ENCODE measurements at places on chromosomes 2 and 18.

- no peak for DNase-seq
Measured at GRCh38 chr18:45336448-45336847, 278.8 kb upstream of the SLC14A2 start.

GRCh38 chr18:9772847-9773677, 65.0 kb downstream of the RAB31 start:
- no peak for DNase-seq

- DNase-seq, result no peak
Measured at GRCh38 chr18:40338284-40338683, 1616.8 kb upstream of the PIK3C3 start.

DNA sequence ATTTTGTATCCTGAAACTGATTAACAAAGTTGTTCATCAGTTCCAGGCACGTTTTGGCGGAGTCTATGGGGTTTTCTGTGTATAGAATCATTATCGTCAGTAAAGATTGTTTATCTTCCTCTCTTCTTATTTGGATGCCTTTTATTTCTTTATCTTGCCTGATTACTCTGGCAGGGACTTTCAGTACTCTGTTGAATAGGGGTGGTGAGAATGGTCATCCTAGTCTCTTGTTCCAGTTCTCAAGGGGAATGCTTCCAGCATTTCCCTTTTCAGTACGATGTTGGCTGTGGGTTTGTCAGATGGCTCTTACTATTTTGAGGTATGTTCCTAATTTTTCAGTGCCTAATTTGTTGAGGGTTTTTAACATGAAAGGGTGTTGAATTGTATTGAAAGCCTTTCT, 14.0 kb upstream of the SPDYA start:
- DNase-seq, result no peak

GRCh38 chr2:42064417-42064942, 16.7 kb downstream of the PKDCC start:
- no peak for DNase-seq

- DNase-seq, result no peak
Measured at GRCh38 chr2:29154610-29155009, 39.4 kb downstream of the CLIP4 start.

DNA sequence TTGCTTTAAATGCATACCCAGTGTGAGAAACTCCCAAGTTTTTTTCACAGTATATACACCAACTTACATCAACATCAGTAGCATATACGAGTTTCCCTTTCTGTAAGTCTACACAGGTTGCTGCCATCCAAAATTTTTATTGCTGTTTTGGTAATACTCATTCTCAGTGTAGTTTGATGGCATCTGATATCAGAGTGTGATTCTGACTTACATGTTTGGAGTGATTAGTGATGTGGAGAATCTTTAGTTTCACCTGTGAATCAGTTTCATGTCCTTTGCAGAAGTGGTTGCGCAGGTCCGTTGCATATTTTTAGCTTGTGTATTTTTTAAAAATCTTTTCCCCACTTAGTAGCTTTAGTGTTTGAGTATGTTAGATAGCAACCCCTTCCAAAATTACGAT, 50.1 kb downstream of the CCDC74A start:
- no peak for DNase-seq

DNA sequence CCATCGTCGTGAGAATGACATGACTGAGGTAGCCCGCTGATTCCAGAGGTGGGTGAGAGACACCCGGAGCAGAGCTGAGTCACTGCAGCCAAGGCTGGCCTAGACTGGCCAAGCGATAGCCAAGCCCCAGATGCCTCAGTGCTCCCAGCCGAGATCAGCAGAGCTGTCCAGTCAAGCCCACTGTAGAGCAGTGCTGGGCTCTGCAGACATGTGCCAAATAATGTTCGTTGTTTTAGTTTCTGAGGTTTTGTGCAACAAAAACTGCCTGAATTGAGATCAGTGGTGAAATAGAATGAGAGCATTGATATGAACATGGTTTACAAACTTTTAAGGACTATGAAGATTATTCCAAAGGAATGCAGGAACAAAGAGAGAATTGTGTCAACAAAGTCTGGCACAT, 42.1 kb downstream of the INSIG2 start:
- no peak for DNase-seq

DNA sequence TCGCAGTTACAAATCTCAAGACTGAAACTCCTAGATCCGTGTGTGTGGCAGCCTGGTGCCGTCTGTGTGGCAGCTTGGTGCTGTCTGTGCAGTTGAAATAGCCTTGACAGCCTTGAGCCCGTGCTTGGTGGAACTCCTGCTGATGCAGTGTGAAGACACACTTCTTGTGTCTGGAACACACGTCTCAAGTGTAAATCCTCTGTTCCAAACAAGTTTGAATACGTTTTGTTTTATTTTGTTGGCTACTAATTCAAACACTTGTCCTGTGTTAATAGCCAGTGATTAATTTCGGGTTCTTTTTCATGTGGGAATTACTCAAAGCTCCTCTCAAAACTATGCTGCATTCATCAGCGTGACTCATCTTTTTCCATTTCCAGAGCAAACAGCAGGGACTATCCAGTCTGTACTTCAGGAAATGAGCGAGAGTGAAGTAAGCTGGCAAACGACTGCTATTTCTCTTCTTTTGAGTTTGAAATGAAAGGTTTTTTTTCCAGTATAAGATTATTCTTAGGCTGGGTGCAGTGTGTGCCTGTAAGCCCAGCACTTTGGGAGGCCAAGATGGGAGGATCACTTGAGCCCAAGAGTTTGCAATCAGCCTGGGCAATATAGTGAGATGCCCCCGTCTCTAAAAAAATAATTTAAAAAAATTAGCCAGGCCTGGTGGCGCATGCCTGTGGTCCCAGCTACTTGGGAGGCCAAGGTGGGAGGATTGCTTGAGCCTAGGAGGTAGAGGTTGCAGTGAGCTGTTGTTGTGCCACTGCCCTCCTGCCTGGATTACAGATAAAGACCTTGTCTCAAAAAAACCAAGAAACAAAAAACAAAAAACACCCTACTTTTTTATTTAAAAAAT, 152.9 kb downstream of the SPP2 start:
- no peak for DNase-seq

GRCh38 chr2:186554429-186554828, 35.4 kb upstream of the ITGAV start:
- no peak for DNase-seq

DNA sequence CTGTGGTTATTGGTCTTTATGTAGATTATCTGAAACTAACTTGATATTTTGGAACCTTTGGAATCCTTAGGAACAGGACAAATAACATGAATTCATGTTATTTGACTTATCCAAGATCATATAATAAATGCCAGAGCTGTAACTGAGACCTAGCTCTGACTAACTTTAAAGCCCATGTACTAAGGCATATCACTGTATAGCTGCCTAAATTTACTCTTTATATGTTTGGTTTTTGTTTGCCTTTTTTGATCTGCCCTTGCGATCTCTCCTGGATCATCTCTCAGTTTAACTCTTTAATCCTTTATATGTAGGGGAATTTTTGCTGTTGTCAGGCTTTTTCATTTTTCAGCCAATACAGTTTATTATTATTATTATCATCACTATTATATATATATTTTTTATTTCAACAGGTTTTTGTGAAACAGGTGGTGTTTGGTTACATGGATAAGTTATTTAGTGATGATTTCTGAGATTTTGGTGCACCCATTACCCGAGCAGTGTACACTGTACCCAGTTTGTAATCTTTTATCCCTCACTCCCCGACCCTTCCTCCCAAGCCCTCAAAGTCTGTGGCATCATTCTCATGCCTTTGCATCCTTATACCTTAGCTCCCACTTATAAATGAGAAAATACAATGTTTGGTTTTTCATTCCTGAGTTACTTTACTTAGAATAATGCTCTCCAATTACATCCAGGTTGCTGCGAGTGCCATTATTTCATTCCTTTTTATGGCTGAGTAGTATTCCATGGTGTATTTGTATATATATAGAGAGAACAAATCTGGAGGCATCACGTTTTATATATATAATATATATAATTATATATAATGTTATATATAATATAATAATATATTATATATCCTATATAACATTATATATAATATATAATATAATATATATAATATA, 48.9 kb downstream of the APLF start:
- DNase-seq, result no peak

DNA sequence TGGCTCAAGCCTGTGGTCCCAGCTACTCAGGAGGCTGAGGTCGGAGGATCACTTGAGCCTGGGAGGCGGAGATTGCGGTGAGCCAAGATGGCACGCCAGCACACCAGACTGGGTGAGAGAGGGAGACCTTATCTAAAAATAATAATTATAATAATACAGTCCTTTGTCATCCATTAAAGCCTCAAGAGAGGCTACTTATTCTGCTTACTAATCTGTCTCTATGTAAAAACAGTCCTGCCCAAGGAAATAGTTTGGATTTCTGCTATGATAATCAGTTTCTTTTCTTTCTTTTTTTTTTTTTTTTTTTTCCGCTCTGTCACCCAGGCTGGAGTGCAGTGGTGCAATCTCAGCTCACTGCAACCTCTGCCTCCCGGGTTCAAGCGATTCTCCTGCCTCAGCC, 228.3 kb downstream of the C1D start:
- DNase-seq, result no peak

GRCh38 chr2:101052147-101052546, 50.1 kb downstream of the RPL31 start:
- no peak for DNase-seq

DNA sequence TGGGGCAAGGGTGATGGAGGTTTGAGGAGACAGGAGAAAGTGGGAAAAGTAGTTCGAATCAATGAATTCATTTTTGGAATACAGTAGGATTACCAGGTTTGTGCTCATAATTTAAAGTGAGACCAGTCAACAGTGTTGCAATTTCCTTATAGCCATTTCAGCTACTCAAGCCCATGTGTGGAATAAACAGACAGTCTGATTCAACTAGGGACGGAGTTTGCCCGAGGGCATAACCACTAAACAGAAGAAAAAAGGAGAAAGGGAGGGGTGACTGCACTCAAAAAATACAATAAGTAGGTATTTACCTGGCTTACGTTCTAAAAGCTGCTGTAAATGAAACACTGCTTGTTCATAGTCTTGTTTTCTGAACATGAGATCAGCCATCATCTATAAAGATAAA, 55.2 kb downstream of the TTC21B start:
- no peak for DNase-seq

DNA sequence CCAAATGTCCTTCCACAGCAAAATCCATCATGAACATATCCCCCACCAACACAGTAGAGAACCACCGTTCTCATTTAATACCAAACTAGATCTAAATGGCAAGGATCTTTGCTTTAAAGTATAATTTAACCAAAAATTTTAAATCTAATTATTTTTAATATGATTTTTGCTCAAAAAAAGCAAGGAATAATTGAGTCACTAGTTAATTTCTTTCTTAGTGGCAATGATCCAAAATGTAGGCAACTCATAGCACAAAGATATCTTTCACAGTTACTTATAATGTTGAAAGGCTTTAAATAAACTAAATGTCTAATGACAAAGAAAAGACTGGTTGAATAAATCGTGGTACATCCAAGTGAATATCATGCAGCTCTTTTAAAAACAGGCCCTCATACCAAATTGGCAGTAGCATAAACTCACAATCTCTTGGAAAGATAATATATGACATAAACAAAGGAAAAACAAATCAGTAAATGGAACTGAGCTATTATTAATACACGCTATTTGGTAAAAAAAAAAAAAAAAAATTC, 20.3 kb downstream of the PTPN2 start:
- DNase-seq, result no peak

GRCh38 chr2:98438190-98439133, 6.2 kb upstream of the INPP4A start:
- no peak for DNase-seq

GRCh38 chr18:75489493-75490190, 62.1 kb upstream of the SMIM21 start:
- DNase-seq, result peak; percentile 23

DNA sequence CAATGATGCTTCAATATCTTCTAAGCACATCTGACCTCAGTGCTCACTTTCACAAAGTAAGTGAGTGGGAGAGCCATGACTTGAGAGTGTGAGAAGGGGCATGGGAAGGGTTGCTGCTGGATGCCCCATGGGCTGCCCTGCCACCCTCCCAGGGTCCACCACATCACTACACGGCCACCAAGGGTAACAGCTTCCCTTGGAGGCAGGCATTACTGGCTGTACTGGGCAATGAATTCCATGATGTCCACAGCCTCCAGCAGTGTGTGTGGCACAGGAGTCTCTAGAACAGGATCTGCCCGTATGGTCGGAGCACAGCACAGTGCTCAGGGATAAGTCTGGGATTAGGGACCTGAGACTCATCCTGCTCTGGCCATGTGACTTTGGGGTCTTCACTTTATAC, 481.0 kb upstream of the MYT1L start:
- no peak for DNase-seq

DNA sequence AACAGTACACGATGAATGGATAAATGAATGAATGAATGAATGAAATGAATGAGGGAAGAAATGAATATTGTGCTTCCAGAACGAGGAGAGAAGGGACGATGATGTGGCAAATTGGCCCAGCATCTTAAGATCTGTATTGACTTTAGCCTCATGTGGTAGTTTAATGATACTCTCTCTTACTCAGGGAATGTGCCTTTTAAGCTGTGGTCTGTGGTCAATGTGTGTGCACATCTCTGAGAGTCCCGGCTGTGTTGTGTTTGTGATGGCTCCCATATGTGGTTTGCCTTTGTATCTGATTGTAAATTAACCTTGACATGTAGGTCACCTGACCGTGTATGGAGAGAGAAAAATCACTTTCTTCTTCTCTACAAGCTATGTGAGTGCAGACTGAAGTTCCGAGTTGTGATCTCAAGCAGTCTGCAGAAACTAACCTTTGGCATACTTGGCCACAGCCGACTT, 91.2 kb downstream of the NEDD4L start:
- DNase-seq, result no peak

DNA sequence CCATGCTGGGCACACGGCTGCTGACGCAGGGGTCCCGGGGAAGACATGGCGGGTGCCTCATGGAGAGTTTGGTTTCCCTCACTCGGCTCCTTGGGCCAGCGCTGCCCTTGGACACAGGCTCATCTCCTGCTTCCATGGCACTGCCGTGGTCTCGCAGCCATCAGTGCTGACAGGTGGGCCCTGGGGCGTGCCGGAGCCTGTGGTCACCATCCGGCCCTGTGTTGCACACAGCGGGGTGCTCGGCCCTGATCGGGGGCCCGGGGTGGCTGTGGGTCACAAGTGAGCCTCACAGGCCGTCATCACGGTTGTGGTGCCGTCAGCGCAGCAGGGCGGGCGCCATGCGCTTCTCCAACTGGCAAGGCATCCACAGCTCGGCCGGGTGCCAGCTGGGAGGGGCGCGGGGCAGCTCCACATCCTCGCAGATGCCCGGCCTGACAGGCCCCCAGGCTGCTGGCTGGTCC, 582 bp downstream of the RTP5 start:
- no peak for DNase-seq

DNA sequence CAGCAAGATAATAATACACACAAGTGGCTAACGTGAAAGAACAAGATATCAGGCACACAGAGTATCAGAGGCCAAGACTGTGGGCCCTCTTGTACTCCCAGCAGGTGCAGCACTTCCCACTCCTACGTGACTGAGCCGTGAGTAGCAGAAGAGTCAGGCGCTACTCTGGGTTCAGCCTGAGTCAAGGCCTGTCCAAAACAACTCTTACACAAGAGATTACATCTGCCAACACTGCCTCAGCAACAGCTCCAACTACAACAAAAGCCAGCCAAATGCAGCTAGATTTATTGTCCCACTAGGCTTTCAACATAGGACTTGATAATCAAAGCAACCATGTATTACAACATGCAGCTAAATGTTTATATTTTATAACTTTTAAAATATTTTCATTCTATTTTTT, 56.2 kb downstream of the ITSN2 start:
- no peak for DNase-seq

Measured in NCI-H524 treated with DMSO at 0.1 percent for 48 hours (cell line).